NCI-H226 (cell line): ENCODE measurements at places on chromosomes 7 and 10.

DNA sequence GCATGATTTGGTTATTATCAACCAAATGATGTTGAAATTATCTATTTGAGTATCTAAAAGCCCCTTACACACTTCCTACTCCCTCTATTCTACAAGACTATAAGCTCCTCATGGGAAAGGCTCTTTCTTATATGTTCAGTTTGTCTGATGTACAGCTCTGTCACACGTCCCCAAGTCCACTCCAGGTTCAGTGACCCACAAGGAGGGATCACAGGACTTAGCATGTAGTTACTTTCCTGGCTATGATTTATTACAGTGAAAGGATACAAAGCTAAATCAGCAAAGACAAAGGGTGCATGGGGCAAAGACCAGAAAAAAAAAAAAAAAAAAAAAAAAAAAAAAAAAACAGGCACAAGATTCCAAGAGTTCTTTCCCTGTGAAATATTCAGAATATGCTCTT is 125.6 kb upstream of the TMEM106B start:
- DNase-seq, result no peak

GRCh38 chr10:31678139-31678536 is 250.5 kb downstream of the ARHGAP12 start:
- no peak for DNase-seq

DNA sequence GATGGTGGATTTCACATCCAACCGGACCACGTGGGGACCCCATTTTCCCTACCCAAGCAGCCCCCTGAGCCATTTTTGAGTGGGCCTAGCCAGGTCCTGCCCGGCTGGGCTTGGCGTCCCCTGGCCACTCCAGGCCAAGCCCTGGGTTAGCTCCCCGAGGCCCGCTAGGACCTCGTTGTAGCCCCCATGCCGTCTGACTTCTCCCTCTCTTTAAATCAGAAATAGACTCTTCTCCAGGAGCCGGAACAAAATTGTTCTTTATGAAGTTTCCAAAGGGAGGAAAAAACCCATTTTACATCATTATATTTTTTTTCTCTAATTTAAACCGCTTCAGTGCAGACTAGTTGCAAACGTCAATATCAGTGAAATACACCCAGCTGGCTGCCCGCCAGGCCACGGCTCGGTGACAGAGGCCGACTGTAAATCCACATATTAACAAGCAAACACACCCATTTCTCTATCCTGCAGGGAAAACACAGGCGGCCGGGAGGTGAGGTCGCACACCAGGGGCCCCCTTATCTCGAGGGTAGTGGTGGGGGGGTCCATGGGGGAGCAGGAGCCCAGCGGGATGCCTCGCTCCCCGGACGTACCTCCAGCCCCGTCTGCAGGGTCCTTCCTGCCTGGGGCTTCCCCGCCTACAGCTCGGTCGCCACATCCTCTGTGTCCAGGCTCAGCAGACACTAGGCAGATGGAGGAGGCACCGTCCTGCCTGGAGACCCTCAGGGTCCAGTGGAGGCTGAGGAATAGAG is 72.7 kb downstream of the ELFN1 start:
- DNase-seq, result no peak

GRCh38 chr7:69018200-69018599 is 580.1 kb upstream of the AUTS2 start:
- no peak for DNase-seq

DNA sequence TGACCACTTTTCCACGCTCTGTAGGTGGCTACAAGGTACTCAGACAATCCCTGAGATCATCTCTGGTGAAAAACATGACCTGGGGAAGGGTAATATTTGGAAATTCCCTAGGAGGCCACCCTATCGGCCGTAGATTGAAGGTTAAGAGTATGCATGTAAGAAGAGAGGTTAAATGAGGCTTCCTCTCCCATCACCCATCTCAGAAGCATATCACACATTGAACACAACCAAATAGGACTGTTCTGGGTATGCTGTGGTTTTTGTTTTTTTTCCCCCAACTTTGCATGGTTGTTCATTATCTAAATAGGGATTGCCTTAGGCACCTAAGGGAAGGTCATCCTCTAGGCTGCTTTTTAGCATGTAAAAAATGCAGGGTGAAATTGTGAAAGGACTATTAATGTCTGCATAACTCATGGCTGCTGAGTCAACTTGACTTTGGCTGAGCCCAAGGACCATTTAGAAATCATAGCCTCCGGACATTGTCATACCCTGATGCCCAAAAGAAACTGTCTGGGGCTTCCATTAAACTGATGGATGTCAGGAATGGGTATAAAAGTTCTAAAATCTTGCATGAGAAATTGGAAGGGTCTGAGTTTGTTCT is 24.7 kb upstream of the ST8SIA6 start:
- peak; percentile 17 for DNase-seq

- DNase-seq, result no peak
These were observed 84.7 kb upstream of the GPR141 start for GRCh38 chr7:37598824-37599223.

GRCh38 chr10:91690996-91691676 is 58.3 kb upstream of the PPP1R3C start:
- no peak for DNase-seq

DNA sequence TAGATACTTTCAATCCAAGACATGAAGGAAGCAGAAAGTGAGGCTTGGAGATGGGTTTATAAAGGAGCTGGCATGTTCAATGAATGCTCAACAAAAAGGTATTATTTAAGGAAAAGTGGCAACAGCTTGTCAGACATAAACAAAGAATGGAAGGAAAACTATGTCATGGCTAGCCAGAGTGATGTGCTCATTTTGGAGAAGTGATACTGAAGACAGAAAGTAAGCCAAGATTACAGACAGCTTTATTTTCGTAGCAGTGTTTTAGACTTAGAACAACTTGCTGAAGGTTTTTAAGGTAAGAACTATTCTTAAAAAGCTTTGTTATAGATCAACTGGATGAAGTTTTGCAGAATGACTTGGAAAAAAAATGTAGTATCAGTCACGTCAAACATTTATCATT is 160.5 kb upstream of the FERD3L start:
- DNase-seq, result no peak

- DNase-seq, result no peak
These were observed 67.6 kb upstream of the C1GALT1 start for GRCh38 chr7:7114575-7115291.

DNA sequence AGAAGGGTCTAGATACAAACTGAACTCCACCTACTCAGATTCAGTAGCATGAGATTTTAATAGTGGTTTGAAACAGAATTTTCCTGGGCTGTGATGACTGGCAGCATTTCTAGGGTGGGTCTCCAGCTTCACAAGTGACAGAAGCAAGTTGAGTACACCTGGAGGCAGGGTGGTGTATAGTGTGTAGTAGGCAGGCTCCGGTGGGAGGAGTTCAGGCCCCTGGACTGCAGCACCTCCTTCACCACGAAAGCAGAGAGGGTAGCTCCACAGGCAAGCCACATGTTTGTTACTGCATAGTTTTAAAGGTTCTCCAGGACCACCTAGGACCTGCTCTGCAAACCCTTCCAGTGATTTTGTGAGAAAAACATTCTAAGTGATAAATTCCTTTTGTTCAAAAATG is 347.2 kb downstream of the PARD3 start:
- no peak for DNase-seq

DNA sequence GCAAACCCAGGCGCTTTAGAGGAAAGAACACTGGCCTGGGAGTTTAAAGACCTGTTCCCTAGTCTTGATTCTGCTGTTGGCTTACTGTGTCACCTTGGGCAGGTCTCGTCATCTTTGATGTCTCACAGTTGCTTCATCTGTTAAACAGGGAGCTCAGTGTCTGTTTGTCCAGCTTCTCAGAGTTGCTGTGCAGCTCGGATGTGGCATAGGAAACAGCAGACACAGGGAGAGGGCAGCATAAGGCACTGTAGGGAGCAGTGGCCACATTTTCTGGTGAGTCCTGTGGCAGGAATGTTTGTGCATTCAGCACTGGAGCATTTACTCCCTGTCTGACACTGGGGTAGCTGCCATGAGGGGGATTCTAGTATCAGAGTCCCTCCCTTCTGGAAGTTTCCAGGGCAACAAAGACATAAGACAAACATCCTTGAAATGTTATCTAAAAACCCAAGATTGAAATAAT is 2.0 kb downstream of the REPIN1 start:
- peak; percentile 13 for DNase-seq

- DNase-seq, result no peak
These were observed 60.7 kb downstream of the CPED1 start for GRCh38 chr7:121049028-121049791.

GRCh38 chr10:116913695-116914094 is 64.4 kb downstream of the ENO4 start:
- no peak for DNase-seq

GRCh38 chr10:36269222-36269621 is 627.1 kb upstream of the FZD8 start:
- no peak for DNase-seq

GRCh38 chr7:29955799-29956486 is 33.7 kb downstream of the SCRN1 start:
- no peak for DNase-seq

DNA sequence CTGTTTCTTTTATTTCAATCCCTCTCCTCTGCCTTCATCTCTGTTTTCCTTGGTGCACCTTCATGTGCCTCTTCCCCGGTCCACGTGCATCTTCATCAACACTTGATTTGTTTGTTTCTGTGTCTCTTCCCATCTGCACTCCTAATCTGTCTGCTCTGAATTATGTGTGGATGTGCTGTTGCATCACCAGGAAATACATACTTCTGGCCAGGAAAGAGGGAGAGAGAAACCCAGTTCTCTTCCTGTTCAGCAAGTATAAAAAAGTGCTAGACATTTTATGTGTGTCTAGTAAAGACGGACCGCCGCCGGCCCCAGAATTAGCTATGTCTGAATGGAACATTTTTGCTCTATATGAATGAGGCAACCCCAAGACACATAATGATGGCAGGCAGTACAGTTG is 93.8 kb downstream of the CALD1 start:
- no peak for DNase-seq

GRCh38 chr10:49071160-49071761 is 44.1 kb downstream of the VSTM4 start:
- peak; percentile 14 for DNase-seq
